A549 treated with DMSO at 1 μM for 4 hours (cell line): ENCODE measurements at places on chromosomes 2 and 18. TPM values are rescaled to one million over a fixed set of nuclear protein-coding genes. Genes with fewer than 3 reads are reported as not detected.

CEP68 gene
- total RNA-seq, result 8.0 to 11.2 TPM (median 10.7 TPM) in 5 replicates

ANKRD53 gene
- 0.06 to 0.34 TPM (median 0.07 TPM) in 3 of 5 replicates, not detected in the others for total RNA-seq

SLC4A5 gene
- 0.18 to 0.41 TPM (median 0.28 TPM) in 5 replicates for total RNA-seq

FAM237A gene
- total RNA-seq, result not detected in 5 replicates

SMYD1 gene
- not detected in 5 replicates for total RNA-seq

RNU2-63P gene
- not detected in 5 replicates for total RNA-seq

IL36RN gene
- total RNA-seq, result 0.06 to 0.14 TPM (median 0.07 TPM) in 5 replicates

EFR3B gene
- total RNA-seq, result 15.9 to 17.9 TPM (median 16.8 TPM) in 5 replicates

GPAT2 gene
- total RNA-seq, result not detected in 5 replicates

NT5C1B gene
- total RNA-seq, result not detected in 5 replicates

FAM161A gene
- total RNA-seq, result 6.2 to 8.7 TPM (median 7.7 TPM) in 5 replicates

IL36B gene
- 0.15 to 0.25 TPM (median 0.24 TPM) in 3 of 5 replicates, not detected in the others for total RNA-seq

EML6 gene
- 1.3 to 1.8 TPM (median 1.5 TPM) in 5 replicates for total RNA-seq

GALR1 gene
- not detected in 5 replicates for total RNA-seq

MROH2A gene
- total RNA-seq, result 0.14 to 0.32 TPM (median 0.20 TPM) in 5 replicates

B3GNT7 gene
- total RNA-seq, result 1.1 to 2.3 TPM (median 1.6 TPM) in 5 replicates

CCT7 gene
- 565 to 891 TPM (median 613 TPM) in 5 replicates for total RNA-seq
